ENCODE measurements at places on chromosomes 6 and 20.

- no peak for DNase-seq
Measured at GRCh38 chr6:53857318-53858094, 62.7 kb downstream of the LRRC1 start.

GRCh38 chr6:44701637-44702101 lies 314.2 kb downstream of the CDC5L start:
- no peak for DNase-seq

- DNase-seq, result no peak
Measured at GRCh38 chr6:90494067-90494780, 92.6 kb downstream of the MAP3K7 start.

- no peak for DNase-seq
Measured at GRCh38 chr6:46850792-46851191, 57.6 kb downstream of the MEP1A start.

DNA sequence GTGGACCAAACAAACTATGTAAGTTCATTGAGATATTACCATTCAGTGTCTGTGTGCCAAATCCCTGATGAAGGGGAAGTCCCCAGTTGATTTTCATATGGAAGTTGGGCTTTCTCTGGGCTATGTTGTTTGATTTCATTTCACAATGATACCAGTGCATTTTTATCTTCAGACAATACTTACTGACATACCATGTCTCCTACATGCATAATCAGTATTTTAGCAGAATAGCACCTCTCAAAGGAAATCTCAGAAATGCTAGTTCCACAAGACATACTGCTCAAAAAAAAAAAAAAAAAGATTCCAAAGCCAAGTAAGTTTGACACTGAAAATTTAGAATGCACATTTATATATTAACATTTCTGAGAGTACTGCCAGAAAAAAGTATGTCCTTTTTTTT lies 168.8 kb upstream of the RNF217 start:
- no peak for DNase-seq

DNA sequence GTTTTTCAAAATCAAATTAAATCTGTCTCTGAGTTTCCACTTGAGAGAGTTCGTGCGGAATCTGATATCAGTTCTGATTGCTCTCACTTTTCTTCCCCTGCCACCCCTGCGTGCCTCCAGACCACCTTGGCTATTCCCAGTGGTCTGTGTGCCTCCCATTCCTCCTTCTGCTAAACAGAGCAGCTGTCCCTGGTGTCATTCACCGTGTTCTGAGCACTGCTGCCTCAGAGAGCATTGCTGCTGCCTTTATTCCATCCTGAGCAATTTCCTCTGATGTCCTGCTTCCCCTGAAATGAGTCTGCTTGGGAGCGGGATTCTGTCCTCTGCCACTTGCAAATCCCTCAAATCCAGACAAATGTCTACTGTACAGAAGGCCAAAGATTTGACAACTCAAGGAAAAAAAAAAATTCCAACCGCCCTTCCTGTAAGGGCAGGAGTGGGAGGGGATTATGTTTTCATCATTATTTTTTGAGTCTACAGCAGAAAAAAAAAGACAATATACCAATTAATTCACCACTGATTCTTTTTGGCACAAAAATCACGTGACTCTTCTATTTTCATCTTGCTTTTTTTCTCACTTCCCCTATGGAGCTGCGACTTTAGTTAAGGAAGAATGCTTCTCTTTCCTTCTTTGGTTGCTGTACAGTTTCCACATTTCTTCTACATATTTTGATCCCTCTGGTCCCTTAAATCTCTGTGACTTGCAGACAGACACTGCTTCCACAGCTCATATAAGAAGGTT lies 833.0 kb downstream of the EPHA7 start:
- DNase-seq, result no peak

DNA sequence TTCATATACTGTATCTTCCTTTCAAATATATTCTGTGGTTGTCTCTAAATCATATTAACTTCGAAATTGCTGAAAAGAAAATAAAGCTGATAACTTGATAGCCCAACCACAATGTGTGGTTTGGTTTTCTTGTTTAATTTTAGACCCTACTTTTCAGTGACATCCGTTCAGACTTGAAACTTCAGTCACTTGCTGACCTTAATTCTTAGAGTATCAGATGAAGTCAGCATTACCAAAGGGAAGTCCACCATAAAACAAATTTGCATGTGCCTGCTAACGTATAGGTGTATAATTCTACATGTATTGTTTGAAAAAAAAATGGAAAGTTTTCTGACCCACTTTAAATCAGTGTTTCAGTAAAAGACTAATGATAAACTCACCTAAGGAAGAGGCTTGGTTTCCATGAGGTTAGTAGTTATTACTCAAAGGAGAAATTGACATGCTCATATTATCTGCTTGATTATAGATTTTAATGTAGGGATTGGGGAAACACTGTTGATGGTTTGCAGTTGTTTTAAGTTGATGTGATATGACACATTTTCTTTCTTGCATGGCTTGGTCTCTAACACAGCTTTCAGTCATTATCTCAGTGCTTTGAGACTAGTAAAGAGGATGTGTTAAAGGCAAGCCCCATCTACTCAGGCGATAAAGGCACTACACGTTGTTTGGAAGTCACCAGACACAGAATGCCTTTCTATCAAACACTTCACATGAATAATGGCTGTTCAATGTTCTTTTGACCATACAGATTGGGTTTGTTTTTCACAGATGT lies 5.2 kb upstream of the IL17A start:
- no peak for DNase-seq

DNA sequence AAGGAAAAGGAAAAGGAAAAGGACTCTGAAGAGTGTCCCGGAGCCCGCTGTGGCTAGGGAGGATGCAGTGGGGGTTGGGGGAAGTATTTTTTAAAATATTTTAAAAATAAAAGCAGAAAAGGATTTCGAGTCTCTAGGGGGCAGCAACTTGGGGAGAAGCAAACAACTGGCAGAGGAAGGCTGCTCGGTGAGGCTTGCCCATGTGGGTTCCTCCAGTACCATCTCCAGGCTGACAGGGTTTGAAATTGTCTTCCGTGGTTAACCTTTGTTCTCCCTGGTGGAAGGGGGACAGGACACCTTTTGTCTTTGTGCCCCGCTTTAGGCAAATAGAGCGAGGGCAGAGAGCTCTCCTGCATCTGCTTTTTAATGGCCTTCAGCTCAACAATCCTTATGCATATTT lies 60.4 kb upstream of the SNX9 start:
- DNase-seq, result no peak

DNA sequence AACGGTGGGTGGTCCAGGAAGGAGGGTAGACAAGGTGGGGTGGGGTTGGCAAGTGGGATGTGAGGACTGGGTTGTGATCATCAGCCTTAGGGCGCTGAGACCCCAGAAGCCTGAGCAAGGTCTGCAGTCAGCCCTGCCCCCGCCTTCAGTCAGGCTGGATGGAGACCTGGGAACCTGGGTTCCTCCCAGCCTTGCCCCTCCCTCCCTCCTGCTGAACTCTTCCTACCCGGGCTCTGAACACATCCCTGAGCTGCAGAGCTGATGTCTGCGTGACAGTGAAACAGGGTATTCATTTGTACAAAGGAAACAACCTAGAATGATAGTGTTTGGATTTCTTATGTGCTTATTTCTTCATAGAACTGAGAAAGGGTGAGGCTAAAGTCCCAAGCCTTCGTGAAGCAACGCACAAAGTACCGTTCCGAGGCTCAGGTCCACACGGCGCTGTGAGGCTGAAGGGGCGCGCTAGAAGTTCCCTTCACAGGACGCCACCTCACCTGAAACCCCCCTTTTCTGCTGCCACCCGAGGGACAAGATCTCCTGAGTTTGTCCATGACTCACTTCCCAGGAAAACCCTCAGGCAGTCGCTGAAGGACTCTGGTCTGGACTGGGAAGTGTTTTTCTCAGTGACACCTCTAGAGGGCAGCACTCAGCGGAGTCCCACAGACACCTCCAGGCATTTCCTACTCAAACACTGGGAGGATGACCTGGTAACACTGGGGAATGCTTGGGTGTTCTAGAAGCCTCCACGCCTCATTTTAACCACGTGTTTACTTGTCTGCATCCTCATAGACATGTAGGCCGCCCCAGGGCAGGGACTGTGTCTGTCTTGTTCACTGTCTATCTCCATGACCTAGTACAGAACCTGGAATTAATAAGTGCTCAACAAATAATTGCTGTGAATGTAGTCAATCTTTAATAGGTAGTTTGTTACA lies 1.2 kb downstream of the GSTA5 start:
- DNase-seq, result no peak

- DNase-seq, result no peak
Measured at GRCh38 chr20:49687595-49688567, 25.8 kb downstream of the B4GALT5 start.

- DNase-seq, result no peak
Measured at GRCh38 chr6:156281266-156281665, 495.9 kb upstream of the ARID1B start.

GRCh38 chr6:105214668-105215067 lies 34.9 kb upstream of the POPDC3 start:
- DNase-seq, result no peak

DNA sequence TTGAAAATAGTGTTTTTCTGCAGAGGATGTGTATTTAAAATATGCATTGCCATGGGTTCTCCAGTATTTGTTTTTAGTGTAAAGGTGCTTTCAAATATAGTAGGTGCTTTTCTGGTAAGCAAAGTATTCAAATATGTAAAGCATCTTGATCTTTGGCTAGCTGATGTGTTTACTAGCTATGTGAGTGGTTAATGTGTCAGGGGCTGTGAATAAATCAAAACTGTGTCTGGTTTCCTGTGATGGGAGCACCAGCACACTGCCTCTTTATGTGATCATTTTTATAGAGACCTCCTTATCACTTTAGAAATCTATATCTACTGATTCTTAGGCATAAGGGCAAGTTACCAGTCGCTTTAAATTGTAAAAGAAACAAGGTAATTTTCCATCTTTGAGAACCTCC lies 388.9 kb upstream of the MAN1A1 start:
- DNase-seq, result no peak

DNA sequence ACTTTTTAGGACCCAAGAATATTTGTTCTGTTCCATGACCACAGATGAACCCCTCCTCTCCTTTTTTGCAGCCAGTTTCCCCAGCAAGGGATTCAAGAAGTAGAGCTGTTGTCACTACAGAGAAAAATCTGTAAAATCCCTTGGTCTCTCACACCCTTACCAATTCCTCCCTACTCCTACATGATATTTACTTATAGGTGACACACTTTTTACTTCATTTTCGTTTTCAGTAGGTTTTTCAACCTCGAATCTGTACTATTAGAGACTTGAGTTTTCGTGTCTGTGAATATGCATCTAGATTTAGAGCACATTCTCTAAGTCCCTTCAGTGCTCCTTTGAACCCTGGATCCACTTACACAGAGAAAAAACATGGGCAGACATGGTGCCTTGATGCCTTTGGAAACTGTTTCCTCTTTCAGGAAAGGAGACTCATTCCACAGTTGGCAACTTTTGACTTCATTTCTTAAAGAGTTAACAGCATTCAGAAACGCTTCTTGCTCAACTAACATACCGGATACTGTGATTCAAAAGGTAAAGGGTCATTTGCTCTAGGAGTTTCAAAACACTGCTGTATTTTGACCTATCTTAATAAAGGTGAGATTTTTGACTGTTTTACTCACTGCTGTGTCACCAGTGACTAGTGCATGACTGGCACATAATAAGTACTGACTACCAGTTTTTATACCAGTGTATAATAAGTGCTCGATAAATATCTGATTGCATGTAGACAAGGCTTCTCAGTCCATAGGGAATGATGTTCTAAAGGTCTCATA lies 50.6 kb downstream of the LAMA4 start:
- DNase-seq, result no peak

DNA sequence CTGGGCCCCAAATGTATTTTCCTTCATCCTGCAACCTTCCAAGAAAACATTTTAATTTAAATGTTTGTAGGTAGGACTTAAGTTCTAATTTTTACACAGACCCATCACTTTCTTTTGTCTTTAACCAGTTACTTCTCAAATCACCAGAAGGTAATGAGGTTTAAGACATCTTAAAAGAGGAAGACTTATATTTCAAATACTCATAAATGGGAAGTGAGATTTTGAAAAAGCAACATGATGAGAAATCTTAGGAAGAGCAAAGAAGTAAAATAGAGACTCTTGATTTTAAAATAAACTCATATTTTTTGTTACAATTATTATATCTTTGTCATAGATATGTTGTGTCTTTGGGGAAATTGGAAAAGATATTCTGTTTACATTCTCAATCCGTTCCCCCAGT lies 82.3 kb downstream of the SYNE1 start:
- DNase-seq, result no peak

- no peak for DNase-seq
Measured at GRCh38 chr6:138863321-138863720, 67.4 kb downstream of the ECT2L start.

GRCh38 chr6:136171231-136171630 lies 78.9 kb downstream of the MTFR2 start:
- DNase-seq, result no peak

- DNase-seq, result no peak
Measured at GRCh38 chr6:137471497-137471896, 22.7 kb downstream of the OLIG3 start.

- no peak for DNase-seq
Measured at GRCh38 chr6:169701311-169701953, 397 bp downstream of the WDR27 start.

DNA sequence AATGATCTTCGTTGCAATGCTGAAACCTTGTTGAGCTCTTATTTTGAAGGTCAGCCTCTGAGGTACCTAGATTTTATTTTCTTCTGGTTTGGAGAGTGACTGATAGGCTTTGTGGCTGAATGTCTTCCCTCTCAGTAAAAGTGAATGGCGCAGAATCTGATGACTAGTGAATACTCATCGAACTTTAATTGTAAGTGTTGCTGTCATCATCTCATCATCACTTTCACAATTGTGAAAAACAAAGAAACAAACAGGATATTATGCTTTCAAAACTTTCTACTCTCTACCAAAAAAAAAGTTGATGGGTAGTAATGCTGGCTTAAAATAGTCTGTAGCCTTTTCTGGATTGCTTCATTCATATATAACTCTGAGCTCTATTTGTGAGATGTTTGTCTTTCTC lies 239.5 kb upstream of the RAB32 start:
- DNase-seq, result no peak

Measured in AG04449 (cell line).